ENCODE measurements at places on chromosomes 11 and 22.
A peak's percentile ranks its signal among the peaks of the same experiment; 100 is the strongest.

- DNase-seq = no peak
These were observed 34.9 kb downstream of the SBF1 start for GRCh38 chr22:50439871-50440331.

DNA sequence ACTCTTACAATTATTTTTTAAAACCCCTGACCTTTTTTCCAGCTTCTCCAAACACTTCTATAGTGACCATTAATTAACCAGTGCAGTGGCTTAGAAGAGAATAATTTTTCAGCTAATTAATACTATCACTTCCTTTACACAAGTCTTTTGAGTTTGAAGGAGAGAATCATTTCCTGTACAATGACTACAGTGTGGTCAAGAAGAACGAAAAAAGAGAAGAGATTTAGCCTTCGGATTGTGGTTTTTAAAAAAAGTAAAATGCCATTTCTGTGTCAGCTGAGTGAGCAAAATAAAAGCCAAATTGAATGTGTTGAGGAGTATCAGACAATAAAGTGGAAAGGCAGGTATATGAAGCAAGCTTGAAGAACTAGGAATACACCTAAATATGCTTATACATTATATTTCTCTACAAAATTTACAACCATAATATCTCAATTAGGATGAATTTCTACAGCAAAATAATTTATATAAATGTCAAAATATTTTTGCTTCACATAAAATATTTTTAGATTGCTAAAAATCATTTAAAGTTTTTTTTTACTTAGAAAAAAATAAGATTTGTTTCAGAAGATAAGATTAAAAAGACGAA lies 1155.2 kb upstream of the CNTN5 start:
- DNase-seq = no peak

DNA sequence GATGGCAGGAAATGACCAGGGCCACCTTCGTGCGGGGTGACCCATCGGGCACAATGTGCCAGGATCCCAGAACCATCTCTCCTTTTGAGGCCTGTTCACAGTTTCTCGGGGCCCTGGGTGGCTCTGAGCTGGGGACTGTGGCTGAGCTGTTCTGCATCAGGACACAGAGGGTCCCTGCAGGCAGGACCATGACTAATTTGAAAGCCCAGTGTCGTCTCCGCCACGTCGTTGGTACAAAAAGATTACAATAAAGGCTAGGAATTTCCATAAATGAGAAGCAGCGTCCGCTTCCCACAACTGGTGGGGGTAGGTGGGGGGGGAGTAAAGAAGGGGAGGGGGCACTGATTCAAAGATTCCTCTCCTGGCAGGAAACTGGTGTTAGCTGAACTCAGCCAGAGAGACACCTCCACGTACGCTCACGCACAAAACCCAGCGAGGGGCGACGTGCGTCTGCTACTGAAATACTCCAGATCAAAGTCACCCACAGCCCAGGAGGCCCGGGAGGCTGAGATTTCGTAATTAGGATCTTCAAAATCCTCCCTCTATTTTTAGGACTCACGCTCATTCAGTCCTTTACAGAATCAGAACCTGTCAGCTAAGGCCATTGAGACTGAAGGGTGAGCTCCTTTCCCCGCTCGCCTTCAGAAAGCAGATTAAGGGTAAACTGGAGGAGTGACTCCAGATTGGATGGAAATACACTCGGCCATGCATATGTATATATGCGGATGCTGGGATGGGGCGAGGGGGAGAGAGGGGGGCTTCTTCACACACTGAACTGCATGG lies 11.0 kb downstream of the MN1 start:
- DNase-seq = no peak

GRCh38 chr22:22048981-22049531 lies 66.5 kb upstream of the TOP3B start:
- DNase-seq = no peak

DNA sequence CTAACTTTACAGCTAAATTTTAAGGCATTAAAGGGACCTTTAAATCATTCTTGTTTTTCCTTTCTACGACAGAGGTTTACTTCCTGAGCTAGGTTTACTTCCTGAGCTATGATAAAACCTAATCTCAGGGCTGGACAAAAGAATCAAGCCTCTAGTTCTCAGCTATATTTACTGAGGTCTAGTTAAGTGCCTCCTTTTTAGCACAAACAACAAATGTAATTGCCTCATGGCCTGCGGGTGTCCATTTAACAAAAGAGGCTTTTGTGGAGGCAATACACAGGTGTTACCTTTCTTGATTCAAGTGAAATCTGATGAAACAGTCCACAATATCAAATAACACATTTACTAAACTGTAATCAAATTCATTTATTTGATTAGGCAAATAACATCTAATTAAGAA lies 67.3 kb downstream of the IMMP1L start:
- no peak for DNase-seq

GRCh38 chr11:128235958-128236357 lies 351.4 kb downstream of the ETS1 start:
- DNase-seq = no peak

DNA sequence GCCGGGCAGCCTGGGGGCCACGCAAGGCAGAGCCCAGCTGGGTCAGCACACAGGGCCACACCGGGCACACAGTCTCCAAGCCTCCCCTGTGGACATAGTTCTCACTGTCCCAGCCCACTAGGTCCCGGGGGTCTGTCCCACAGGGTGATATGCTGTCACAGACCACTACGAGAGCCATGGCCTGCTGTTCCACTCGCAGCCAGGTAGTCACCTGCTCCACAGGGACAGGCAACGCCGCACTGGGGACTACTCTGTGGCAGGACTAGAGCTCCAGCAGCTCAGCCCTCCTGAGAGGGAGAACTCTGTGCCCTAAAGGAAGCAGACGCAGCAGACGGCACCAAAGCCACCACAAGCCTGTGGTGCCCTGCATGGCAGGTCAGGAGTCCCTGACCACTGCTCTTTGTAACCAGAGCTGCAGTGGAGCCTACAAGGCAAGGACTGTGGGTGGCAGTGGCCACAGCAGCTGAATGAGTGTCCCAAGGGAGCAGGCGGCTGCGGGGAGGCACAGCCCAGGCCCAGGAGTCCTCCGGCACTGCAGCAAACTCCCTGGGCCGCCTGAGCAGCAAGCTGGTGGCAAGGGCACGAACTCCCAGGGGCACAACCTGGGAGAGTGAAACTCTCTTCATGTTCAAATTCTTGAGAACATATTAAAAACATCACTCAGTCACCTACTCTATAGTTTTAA lies 171.2 kb upstream of the GRK3 start:
- no peak for DNase-seq

- no peak for DNase-seq
These were observed 669.9 kb downstream of the BRD1 start for GRCh38 chr22:49157529-49158339.

DNA sequence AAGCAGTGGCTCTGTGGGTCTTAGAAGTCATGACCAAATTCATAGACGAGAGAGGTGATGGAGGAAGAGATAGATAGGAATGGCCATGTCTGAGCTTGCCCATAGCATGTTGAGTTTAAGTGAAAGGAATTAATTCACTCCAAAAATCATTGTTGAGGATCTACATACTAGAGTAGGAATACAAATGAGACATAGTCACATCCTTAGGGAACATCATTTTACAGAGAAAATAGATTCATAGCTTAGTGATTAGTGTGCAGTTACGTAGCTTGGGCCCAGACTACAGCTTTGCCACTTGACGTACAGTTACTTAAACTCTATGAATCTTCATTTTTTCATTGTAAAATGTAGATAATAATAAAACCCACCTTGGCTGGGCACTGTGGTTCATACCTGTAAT lies 21.4 kb upstream of the BMAL1 start:
- peak; percentile 29 for DNase-seq

DNA sequence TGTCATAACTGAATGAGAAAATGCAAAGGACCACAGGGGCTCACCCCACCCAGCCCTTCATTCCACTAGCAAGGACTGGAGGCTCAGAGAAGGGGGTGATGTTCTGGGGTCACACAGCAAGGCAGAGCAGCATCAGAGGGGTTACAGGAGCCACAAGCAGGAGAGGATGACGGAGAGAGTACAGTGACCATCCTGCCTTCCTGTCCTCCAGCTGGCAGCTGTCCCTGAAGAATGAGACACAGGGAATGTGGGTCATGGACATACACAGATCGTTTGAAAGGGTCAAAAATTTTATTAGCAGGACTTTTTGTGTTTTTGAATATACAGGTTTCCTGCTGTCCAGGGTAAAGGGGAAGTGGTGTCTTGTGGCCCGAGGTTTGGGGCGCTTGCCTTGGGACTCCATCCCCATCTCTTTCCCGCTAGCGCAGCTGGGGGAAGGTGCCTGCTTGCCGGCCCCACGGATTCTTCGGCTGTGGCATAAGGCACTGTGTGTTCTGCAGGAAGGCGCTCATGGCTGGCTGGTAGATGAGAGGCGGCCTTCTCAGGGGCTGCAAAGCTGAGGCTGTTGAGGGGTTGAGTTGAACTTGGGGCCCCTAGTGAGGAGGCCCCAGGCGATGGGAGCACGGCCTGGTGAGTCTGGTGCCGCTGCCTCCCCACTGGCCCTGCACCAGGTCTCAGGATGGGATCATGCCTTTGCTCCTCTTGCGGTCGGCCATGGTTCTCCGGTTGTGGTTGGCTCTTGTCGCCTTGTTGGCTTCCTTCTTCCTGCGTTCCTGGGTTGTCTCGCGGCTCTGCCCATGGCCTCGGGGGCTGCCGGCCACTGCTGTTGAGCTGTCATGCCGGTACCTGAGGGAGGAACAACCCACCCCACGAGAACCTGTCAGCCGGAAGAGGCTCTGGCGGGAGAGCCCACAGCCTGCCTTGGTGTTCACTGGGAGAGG lies 21.4 kb downstream of the UQCR10 start:
- DNase-seq = no peak

- DNase-seq = peak; percentile 53
These were observed 56.4 kb downstream of the TRAF6 start for GRCh38 chr11:36453678-36454077.

DNA sequence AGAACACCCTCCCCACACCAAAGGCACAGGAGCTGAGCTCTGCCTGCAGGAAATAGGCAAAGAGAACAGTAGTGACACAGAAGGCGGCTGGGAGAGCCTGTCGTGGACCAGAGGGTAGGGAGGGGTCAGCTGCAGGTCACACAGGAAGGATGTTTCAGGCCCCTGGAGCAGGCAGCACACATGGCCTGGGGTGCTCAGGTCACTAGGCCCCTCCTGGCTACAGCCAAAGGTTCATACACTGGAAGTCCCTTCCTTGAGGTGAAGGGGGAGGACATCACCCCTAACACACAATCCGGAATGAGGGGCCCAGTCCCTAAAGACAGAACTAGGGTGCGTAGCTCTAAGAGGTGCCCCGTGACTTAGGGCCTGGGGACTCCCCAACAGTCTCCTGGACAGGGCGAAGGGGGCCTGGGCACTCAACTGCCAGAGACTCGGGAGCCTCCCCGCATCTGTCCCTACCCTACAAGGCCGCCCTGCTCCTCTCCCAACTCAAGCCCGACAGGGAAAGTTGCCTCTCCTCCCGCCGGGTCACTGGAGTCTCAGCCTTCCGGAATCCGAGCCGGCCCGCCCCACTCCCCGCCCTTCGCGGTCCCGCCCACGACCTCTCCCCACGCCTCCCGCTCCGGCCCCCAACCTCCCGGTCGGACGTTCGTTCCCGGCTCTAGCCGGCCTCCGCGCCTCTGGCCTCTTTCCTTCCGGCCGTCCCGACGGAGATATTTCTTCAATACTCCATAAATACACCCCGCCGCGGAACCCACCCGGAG lies at the start of gene CYB5R2:
TSS of gene CYB5R2 (minus strand) at position 541 of the 764 bp plus-strand sequence. CDS start 675 bp downstream, outside the sequence.
- DNase-seq = peak; percentile 79

DNA sequence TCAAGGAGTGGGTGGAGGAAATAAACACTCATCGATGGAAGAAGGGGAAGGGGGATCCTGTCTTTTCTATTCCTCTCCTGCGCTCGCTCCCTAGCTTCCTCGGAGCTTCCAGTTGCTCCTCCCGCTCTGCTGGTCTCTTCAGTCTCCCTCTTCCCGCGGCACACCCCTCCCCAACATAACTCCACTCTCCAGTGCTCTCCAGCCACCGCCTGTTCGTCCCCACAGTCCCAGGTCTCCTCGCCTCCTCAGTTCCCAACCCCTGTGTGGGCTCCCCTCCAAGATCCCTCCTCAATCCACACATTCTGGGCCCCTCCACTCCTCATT lies 438 bp downstream of the ZW10 start:
- peak; percentile 46 for DNase-seq

DNA sequence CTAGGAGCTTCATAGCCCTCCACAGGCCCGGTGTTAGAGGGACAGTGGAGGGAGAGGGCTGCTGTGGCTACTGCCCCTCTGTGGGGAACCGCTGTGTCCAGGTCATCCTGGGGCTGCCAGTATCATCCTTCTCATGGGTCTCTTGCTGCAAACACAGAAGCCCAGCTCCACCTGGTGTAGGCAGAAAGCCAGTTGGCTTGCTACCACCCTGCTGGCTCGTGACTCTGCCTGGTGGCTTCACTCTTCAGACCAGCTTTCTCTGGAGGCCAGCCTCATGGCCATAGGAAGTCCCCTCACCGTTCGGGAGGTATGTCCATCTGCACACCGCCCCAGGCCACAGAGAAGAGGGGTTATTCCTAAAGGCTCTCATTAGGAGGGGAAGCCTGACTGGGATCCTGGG lies 19.4 kb upstream of the SUSD2 start:
- no peak for DNase-seq

DNA sequence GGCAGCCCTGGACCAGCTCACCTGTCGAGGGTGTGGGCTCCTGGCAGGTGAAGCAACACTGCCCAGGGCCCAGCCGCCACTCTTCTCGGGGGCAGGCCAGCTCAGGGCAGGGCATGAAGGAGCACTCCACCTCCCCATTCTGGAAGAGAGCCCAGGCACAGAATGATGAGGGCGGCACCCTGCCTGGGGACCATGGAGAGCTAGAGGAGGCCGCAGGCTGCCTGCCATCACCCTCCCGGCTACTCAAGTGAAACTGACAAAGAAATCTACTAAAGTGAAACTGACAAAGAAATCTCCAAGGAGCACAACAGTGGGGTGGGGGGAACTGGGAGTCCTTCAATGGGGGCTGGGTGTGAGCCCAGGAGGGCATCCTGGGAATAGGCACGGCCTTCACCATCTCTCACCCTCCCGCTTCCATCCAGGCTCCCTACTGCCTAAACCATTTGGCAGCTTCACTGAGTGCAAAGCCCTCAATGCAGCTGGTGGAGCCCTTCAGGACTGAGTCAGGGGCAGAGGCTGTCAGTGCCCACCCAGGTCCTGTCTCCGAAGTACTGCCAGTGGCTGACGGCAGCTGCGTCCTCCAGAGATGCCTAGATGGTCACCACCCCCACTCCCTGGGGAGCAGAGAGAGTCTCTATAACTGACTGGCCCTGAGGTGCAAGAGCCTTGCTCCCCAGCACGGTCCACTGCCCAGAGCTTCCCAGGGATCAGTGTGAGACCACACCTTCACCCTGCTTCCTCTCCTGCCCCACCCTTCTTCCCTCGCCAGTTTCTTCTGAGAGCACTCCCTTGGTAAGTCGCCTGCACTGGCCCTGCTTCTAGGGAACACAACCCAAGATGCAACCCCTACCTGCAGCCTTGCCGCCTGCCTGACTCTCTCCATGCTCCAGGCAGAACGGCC lies 21.7 kb downstream of the VWCE start:
- DNase-seq = no peak

GRCh38 chr11:133889893-133890292 lies 44.6 kb upstream of the SPATA19 start:
- DNase-seq = no peak

GRCh38 chr11:93054881-93055280 lies 85.4 kb downstream of the MTNR1B start:
- DNase-seq = peak; percentile 98

- peak; percentile 100 for DNase-seq
These were observed 63.2 kb upstream of the RRAS2 start for GRCh38 chr11:14422052-14422813.

GRCh38 chr11:2837096-2837601 lies 48.4 kb downstream of the CDKN1C start:
- DNase-seq = peak; percentile 73

Measured in EH (cell line).